Activated T-helper 1 cell treated with anti-CD3 and anti-CD28 coated beads, Interleukin-12 subunit alpha, Interleukin-12 subunit beta, Interleukin-2, Interleukin-4 antibody, amounts not matched to agents 30 ng/mL and 10 ng/mL and 1 ng/mL, durations not matched to agents 14 hours and 24 hours and 36 hours (primary cell): ENCODE measurements at places on chromosomes 2 and 18. TPM values are rescaled to one million over a fixed set of nuclear protein-coding genes. Genes with fewer than 3 reads are reported as not detected.

The FBLN7 gene
- 26.4 and 29.6 TPM in 2 replicates for total RNA-seq

The TUBB8B gene
- total RNA-seq: not detected in 2 replicates

The CCDC102B gene
- 1.1 TPM in 2 replicates for total RNA-seq

The NXPH2 gene
- total RNA-seq: not detected in 2 replicates

The MOGAT1 gene
- total RNA-seq: not detected in 2 replicates

The MAP3K20 gene
- total RNA-seq: 17.7 and 21.8 TPM in 2 replicates

The PLGLB1 gene
- 0.59 and 1.1 TPM in 2 replicates for total RNA-seq

The GLI2 gene
- 0.32 and 0.62 TPM in 2 replicates for total RNA-seq

The IL36A gene
- total RNA-seq: not detected in 2 replicates

The NIFK gene
- 150 TPM in 2 replicates for total RNA-seq

The TMEM169 gene
- 0.93 and 2.2 TPM in 2 replicates for total RNA-seq

The ABCA12 gene
- total RNA-seq: not detected in 2 replicates

The CYBRD1 gene
- total RNA-seq: 4.1 and 4.2 TPM in 2 replicates

The ZBTB7C gene
- total RNA-seq: 1.0 and 1.4 TPM in 2 replicates

The PAIP2B gene
- 0.41 and 0.44 TPM in 2 replicates for total RNA-seq

The KANSL1L gene
- total RNA-seq: 3.0 and 3.6 TPM in 2 replicates

The RBFA gene
- total RNA-seq: 48.5 and 50.3 TPM in 2 replicates

The CPLX4 gene
- total RNA-seq: not detected in 2 replicates

The NDC80 gene
- 41.2 and 42.6 TPM in 2 replicates for total RNA-seq

The IL1R2 gene
- total RNA-seq: 1.1 and 1.3 TPM in 2 replicates

The ELOA2 gene
- total RNA-seq: not detected in 2 replicates

The FBXO15 gene
- total RNA-seq: 0.83 and 1.0 TPM in 2 replicates

The SOX11 gene
- total RNA-seq: not detected in 2 replicates

The LPIN1 gene
- total RNA-seq: 46.0 and 49.5 TPM in 2 replicates

The REG1B gene
- not detected in 2 replicates for total RNA-seq

The PAPOLG gene
- total RNA-seq: 17.2 and 22.2 TPM in 2 replicates

The FKBP1B gene
- total RNA-seq: 0.47 and 0.71 TPM in 2 replicates

The ZNF385B gene
- not detected in 2 replicates for total RNA-seq

The FER1L5 gene
- total RNA-seq: not detected in 2 replicates

The ARHGEF4 gene
- total RNA-seq: 0.05 and 0.10 TPM in 2 replicates

The ACVR1C gene
- total RNA-seq: 0.59 and 1.1 TPM in 2 replicates

The CCDC74B gene
- 0.52 and 1.8 TPM in 2 replicates for total RNA-seq

The WDSUB1 gene
- 4.1 and 5.7 TPM in 2 replicates for total RNA-seq

The HJURP gene
- total RNA-seq: 38.2 and 40.4 TPM in 2 replicates

The IL1RL2 gene
- total RNA-seq: 0.16 TPM in 1 of 2 replicates, not detected in the other
